ENCODE measurements at places on chromosomes 2 and 18.
A peak's percentile ranks its signal among the peaks of the same experiment; 100 is the strongest.

GRCh38 chr2:165185633-165186032, 18.2 kb downstream of the SCN3A start:
- no peak for DNase-seq

- DNase-seq = peak; percentile 20
Measured at GRCh38 chr18:2570772-2571199, 519 bp downstream of the METTL4 start.

GRCh38 chr2:33958591-33958990, 359.5 kb upstream of the FAM98A start:
- no peak for DNase-seq

DNA sequence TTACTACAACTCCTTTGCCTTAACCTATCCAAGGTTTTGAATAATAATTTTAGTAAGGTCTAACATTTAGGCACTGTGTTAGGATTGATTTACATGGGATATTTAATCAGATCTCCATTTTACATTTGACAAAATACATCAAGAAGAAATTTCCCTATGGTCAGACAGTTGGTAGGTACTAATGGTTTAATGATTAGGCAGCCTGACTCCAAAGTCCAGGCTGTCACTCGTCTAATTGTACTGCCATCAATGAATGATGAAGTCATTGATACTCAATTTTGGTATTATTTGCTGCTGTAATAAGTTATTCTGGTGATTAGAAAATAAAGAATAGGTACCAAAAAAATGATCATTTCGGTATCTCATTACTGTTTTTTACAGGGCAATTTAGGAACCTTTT, 14.1 kb downstream of the BBS5 start:
- no peak for DNase-seq

DNA sequence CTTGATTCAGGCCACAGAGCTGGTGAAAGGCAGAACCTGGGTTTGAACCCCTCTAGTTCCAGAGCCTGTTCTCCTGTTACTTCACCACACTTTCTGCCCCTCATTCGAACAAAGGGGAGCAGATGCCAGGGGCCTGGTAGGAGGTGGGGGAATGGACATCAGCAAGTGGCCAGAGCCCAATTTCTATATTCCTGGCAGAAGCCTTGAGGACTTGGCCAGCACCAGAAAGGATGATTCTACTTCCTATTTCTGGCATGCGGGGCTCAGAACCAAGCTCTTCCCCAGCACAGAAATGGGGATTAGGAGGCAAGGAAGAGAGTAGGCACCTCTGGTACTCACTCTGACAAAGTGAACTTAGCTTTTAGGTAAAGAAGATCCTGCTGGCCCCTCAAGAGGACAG, 49.3 kb downstream of the ADD2 start:
- DNase-seq = no peak

GRCh38 chr18:32937066-32937465, 164.2 kb upstream of the KLHL14 start:
- no peak for DNase-seq

- no peak for DNase-seq
Measured at GRCh38 chr18:70453058-70453775, 164.4 kb downstream of the SOCS6 start.

DNA sequence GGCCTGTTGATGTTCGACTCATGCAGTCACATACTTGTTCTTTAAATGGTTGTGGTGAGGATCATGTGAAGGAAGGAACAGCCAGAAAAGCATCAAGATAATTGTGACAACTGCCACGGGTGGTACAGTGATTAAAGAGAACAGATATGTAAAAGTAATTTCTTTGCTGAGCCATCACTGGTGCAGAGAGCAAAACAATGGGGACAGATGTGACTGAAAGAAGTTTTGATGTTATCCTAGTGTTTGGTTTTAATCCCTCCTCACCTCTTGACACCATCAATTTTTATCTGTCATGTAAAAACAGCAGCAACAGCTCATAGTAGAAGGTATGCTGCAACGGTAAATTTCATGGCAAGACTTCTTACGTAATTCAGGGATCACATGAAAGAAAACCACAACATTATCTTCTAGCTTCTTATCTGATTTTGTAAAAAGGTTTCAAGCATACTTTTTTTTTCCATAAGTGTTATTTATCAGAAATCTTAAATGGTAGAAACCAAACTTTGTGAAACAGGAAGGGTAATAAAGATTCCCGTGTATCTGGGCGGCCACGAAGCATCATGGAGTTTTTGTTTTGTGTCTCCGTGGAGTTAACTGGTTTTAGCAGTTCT, 65.2 kb downstream of the PLCL1 start:
- no peak for DNase-seq

DNA sequence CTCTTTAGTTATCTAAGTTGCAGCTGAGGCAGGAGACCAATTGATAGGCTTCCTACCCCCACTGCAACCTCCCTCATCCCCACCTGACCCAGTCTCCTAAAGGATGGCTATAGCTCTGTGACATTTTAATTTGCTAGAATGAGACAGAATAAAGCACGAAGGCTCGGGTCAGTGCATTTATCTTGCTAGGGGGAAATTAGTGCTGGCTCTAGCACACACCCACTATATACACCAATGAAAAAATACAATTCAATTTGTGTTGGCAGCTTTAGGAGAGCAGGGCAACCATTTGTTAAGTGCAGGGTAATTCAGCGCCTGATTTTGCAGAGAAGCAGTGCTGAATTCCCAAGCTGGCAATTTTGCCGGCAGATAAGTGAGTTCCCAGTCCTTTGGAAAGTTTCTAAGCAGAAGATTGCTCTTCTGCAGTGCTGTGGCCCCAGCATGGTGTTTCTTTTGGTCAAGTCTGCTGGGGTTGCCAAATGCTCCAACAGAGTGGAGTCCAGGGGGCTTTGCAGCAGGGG, 346.0 kb downstream of the ALK start:
- DNase-seq = no peak

- no peak for DNase-seq
Measured at GRCh38 chr2:182545420-182546167, 118.8 kb upstream of the PDE1A start.

GRCh38 chr2:195356026-195356425, 301.0 kb upstream of the SLC39A10 start:
- DNase-seq = no peak

GRCh38 chr18:44685296-44685695, 4.6 kb downstream of the SETBP1 start:
- DNase-seq = no peak

- DNase-seq = no peak
Measured at GRCh38 chr2:57475391-57475790, 571.2 kb upstream of the VRK2 start.

DNA sequence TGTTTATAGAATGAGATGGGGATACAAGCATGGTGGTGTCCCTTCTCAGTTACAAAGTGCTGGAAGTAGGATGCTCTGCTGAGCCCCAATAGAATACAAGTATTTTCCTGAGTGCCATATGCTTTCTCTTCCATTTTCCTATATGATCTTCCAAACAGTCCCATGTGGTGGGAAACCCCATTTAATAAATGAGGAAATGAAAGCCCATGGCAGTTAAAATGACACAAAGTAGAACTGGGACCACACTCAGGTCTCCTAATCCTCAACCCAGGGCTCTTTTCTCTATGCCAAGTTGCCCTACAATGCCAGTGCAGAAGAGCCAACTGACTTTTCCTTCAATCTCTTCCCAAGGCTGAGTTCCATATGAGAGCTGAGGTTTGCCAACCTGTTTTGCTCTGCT, 210.2 kb upstream of the FBXO11 start:
- DNase-seq = no peak

DNA sequence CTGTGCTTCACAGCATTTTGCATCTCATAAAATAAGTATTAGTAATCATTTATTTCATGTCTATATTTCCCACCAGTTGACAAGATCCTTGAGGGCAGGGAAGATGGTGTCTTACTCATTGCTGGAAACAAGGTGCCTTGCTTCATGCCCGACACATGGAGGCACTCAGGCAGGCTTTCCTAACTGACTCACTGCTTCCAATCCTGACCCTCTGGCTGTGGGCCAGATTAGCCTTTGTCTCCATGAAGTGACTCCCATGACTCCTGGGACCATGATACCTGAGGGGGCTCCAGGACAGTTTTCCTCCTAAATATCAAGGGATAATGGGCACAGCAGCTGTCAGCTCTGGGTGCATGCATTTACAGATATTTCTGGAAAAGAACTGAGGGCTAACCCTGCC, 275.1 kb downstream of the AGPS start:
- DNase-seq = no peak

- DNase-seq = no peak
Measured at GRCh38 chr2:237413777-237414661, at the start of gene COL6A3. TSS of gene COL6A3 (minus strand) at chr2:237414164. CDS start at chr2:237396817, 17,347 bp downstream.

GRCh38 chr2:241869087-241869961, at the start of gene RTP5:
TSS of gene RTP5 (plus strand) at chr2:241869729. CDS start at chr2:241869757, 28 bp downstream.
- no peak for DNase-seq

- DNase-seq = no peak
Measured at GRCh38 chr2:36478999-36479398, 119.0 kb downstream of the FEZ2 start.

DNA sequence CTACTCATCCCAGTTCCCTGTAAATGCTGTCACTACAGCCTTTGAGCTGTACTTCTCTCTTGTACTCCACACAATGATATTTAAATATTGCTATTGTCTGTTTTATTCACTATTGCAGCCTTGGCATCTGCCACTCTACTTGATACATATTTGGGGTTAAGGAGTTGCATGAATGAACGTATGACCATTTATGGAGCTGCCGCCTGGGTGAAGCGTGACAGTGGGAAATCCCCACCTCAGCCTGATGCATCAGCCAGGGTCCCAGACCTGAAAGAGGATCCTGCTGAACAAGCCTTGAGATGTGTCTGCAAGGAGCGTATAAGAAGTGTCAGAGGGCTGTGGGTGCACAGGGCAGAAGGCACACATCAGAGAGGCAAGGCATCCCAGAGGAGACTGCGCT, 39.1 kb downstream of the MRPL35 start:
- DNase-seq = peak; percentile 74

- no peak for DNase-seq
Measured at GRCh38 chr2:161915121-161915520, 158.9 kb downstream of the DPP4 start.

GRCh38 chr2:11438555-11439080, 27.3 kb downstream of the E2F6 start:
- no peak for DNase-seq

DNA sequence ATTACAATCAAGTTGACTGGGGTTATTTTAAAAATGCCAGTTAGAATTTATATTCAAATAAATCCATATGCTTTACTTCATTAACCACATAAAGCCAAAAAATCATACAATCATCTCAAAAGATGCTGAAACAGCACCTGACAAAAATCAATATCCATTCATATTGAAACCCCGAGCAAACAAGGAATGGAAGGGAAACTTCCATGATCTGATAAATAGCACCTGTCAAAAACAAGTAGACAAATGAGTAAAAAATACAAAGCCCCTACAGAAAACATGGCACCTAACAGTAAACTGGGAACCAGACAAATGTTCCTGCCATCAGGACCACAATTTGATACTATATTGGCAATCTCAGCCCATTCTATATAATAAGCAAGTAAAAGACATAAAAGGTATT, 227.5 kb downstream of the HDAC4 start:
- DNase-seq = no peak

DNA sequence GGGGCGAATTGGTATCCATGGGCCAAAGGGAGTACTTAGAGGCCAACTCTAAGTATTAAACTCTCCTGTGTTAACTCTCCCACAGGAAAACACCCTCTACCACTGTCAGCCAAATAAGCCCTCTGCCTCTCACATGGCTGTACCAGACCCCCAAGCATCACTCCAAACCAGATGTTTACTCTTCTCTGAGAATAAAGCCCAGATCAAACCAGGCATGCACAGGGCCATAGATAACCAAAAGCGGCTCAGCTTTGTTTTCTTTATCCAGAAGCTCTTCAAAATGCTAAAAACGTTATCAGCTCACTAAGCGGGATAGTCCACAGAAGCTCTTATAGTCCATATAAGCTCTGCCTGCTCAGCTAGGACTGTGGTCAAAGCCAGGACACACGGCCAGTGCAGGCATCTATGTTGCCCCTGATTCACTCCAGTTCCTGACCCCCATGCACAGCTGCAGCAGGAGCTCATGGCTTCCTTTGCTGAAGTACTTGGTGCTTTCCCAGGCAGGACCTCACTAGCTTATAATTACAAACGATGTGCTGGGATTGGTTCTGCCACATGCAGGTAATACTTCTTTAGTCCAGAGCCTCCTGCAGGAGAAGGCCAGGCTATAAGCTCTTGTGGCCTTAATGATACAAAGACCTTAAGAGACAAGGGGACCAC, 21.0 kb upstream of the SEMA4C start:
- no peak for DNase-seq

DNA sequence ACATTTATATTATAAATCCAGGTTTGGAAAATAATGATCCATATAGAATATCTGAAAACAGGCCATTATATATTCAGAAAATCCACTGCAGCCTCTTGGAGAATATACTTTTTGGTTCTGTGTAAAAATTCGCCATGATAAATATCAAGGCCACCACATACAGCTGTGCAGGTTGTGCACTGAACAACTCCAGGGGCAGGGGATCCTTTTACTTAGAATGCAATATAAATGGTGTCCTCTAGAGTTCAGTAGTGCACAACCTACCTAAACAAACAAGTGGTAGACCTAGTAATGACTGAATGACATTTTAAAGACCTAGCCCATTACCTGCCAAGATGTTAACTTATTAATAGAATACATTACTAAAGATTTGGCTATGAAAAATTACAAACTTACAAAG, 22.4 kb downstream of the MOGAT1 start:
- DNase-seq = no peak

- DNase-seq = no peak
Measured at GRCh38 chr2:96315400-96316071, 9.6 kb upstream of the ITPRIPL1 start.

GRCh38 chr2:112794841-112795240, 10.5 kb upstream of the IL1A start:
- no peak for DNase-seq

DNA sequence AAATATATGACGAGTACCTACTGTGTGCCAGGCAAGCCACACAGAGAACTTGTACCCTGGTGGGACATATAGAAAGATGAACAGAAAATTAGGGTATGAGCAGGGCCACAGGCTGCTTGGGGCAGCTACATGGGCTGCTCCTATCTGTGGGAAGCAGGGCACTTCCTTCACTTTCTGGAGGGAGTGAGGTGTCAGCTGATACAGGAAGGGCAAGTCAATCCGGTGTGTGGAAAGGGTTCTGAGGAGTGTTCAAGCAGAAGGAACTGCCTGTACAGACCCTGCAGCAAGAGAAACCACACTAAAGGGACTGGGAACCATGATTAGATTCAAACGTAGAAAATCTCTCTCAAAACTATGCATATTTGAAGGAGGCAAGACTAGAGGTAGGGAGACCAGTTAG, 58.6 kb upstream of the BCL11A start:
- DNase-seq = no peak

DNA sequence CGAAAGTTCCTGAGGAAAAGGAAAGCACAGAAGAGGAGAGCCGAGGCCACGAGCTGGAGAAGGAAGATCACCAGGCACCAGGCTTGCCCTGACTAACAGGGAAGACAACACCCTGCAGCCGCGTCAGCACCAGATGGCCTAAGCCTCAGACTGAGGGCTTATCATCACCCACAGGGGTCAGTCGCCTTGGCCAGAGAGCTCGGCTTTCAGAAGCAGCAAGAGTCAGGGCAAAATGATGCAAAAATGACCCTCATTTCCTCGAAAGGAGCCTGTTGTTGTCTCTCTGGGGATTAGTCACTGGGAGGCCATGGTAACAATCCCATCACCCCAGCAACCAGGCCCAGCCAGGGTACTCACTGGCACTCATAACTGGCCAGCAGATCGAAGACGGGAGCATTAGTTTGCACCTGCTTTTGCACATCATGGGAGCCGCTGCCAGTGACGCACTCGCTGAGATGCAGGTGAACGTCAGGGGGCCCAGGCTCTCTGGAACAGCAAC, 42.7 kb upstream of the ZFP36L2 start:
- DNase-seq = no peak

GRCh38 chr2:187233811-187234210, 214.2 kb downstream of the CALCRL start:
- no peak for DNase-seq

Measured in GM12878 (cell line).